ENCODE measurements at places on chromosomes 16 and 17.

DNA sequence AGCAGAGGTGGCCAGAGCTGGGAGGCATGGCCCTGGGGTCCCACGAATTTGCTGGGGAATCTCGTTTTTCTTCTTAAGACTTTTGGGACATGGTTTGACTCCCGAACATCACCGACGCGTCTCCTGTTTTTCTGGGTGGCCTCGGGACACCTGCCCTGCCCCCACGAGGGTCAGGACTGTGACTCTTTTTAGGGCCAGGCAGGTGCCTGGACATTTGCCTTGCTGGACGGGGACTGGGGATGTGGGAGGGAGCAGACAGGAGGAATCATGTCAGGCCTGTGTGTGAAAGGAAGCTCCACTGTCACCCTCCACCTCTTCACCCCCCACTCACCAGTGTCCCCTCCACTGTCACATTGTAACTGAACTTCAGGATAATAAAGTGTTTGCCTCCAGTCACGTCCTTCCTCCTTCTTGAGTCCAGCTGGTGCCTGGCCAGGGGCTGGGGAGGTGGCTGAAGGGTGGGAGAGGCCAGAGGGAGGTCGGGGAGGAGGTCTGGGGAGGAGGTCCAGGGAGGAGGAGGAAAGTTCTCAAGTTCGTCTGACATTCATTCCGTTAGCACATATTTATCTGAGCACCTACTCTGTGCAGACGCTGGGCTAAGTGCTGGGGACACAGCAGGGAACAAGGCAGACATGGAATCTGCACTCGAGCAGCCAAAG, 2.3 kb downstream of the CSF3 start:
- DNase-seq = no peak

GRCh38 chr17:64785011-64785421, 122.9 kb upstream of the SMURF2 start:
- DNase-seq = no peak

DNA sequence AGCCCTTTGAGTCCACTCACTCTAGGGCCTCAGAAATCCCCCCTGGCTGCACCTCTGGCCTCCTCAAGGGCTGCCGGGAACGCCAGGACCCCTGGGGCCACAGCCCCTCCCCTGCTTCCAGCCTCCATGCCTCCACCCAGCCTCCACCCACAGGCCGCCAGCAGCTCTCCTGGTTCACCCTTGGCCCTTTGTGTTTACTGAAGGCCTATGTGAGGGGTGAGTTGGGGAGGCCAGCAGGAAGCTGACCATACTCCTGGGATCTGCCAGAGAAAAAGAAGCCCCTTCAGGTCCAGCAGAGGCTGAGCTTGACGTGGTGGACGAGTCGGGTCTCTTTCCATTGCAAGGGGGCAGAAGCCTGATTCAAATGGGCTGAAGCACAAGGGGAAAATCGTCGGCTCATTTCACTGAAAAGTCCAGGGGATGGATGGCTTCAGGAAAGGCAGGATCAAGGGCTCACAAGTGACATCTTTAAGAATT, 18.3 kb upstream of the ATP2A3 start:
- no peak for DNase-seq

DNA sequence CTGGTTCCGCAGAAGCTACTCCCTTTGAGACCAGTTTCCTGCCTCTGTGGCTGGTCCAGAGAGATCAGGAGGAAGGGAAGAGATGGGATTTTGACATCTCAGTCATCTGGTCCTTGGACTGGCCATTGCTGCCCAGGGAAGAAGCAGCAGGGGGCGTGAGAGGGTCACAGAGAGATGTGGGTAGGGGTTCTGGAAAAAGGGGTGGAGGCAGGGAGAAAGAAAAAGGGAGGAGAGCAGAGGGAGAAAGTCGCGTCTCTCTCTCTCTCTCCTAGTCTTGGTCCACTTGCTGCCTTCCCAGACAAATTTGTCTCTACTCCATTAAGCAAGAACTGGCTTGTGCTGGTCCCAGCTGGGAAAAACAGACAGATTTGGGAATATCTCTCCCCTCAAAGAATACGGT, 4.4 kb downstream of the SHBG start:
- DNase-seq = peak; percentile 25

DNA sequence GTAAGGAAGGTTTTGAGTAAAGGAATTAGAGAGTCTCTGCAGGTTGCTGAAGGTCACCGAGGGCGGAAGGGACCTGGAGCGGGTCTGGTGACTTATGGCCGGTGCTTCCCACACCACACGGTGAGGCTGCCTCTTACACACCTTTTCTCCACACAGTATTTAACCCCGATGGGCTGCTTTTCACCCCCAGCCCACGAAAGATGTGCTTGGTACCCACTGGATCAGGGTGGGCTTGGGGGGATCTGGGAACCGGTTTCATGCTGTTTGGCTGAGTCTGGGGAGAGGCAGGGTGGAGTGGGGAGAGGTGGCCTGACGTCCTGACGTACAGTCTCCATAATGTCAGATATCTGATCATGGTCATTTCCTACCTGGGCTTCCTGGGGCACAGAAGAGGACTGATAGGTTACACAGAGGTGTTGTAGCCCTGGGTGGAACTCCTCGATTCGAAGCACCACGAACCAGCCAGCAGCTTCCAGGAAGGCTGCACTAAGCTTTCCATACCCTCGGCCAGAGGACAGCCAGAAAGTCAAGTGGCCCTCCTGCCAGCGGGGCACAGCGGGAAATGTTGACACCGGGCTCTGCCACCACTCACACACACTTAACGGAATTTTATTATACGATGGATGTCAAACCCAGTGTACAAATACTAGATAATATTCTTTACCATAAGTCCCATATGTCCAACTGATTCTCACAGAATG, 34.0 kb downstream of the OR1D5 start:
- DNase-seq = no peak

DNA sequence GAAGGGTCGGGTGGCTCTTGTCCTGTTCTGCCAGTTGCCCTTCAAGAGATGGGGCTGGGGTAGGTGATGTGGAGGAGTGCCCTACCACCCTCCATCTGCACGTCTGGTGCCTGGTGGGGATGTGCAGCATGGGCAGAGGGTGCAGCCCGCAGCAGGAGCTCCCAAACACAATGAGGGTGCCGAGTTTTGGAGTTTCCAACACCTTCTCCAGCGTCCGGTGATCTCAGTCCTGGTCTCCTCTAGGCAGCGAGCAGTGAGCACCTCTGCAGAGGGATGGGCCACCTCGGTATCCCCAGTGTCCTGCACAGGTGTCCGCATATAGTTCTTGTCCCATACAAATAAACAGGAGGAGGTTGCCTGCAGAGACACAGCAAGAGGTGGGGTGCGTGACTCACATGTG, 136.0 kb downstream of the ENGASE start:
- no peak for DNase-seq

- DNase-seq = no peak
Observed at GRCh38 chr16:84183911-84184591, 2.8 kb downstream of the TAF1C start.
